ENCODE measurements at places on chromosomes 13 and 19. TPM values are rescaled to one million over a fixed set of nuclear protein-coding genes. Genes with fewer than 3 reads are reported as not detected.

Gene LGALS7
- total RNA-seq: not detected

Gene CD33
- not detected for total RNA-seq

Gene C5AR1
- total RNA-seq: 1.4 TPM

Gene GPX4
- total RNA-seq: 501 TPM

All from A549 treated with CORT108297 at 1 μM for 4 hours (cell line).